ENCODE measurements at places on chromosomes 16 and 17.
A peak's percentile ranks its signal among the peaks of the same experiment; 100 is the strongest.

- DNase-seq = no peak
Measured at GRCh38 chr16:15502041-15502725, 67.8 kb downstream of the BMERB1 start.

- no peak for DNase-seq
Measured at GRCh38 chr17:71730871-71731270, 389.9 kb upstream of the SOX9 start.

GRCh38 chr16:31080756-31081419, 6.7 kb downstream of the ZNF646 start:
- no peak for DNase-seq

- DNase-seq = no peak
Measured at GRCh38 chr16:68711421-68712139, 25.5 kb upstream of the CDH1 start.

GRCh38 chr17:17564896-17565295, 26.6 kb downstream of the PEMT start:
- DNase-seq = no peak

GRCh38 chr17:8105957-8106398, 12.3 kb downstream of the ALOXE3 start:
- DNase-seq = no peak

- no peak for DNase-seq
Measured at GRCh38 chr16:10688726-10689125, 6.0 kb downstream of the TEKT5 start.

DNA sequence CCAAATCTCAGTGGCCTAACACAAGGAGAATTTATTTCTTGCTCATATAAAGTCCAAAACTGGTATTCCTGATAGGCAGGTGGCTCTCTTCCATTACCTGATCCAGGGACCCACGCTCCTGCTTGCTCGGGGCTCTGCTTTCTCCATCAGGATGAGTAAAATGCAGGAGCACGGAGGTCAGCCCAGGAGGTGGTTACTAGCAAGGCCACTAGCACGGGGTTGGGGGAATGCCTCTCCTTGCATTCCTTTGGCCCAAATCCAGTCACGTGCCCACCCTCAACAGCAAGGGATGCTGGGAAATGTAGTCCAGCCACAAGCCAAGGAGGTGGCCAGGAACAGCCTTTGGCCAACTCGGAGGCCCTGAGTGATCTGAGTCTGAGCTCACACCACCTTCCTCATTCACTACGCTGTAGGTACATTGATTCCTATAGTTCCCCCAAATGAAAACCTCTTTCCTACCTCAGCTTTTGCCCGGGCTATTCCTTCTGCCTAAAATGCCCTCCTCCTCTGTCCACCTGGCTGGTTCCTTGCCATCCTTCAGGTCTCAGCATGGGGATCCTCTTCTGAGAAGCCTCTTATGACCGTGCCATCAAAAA, 38.3 kb upstream of the HAPSTR1 start:
- DNase-seq = no peak

GRCh38 chr17:41539979-41540701, 12.0 kb upstream of the KRT19 start:
- DNase-seq = peak; percentile 62

DNA sequence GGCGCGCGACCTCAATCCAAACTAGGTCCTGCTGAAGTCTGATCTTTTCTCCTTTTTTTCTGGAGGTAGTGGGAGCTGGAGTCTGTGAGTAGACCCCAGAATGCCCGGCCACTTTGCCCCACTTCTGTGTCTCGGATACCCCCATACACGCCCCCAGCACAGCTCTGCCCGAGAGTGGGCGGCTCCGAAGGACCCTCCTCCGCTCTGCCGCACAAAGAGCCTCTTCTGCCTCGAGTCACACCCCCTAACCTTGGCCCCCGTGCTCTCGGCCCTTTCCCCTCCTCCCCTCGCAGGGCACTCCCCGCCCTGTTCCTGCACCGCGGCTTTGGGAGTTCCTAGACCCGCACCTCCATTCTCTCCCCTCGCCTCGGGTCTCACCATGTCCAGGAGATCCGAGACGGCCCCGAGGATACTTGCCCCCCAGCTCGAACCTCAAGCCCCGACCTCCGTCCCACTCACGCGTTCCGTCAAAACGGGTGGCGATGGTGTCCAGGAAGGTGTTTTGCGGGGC, 476 bp downstream of the KCNH4 start:
- no peak for DNase-seq

DNA sequence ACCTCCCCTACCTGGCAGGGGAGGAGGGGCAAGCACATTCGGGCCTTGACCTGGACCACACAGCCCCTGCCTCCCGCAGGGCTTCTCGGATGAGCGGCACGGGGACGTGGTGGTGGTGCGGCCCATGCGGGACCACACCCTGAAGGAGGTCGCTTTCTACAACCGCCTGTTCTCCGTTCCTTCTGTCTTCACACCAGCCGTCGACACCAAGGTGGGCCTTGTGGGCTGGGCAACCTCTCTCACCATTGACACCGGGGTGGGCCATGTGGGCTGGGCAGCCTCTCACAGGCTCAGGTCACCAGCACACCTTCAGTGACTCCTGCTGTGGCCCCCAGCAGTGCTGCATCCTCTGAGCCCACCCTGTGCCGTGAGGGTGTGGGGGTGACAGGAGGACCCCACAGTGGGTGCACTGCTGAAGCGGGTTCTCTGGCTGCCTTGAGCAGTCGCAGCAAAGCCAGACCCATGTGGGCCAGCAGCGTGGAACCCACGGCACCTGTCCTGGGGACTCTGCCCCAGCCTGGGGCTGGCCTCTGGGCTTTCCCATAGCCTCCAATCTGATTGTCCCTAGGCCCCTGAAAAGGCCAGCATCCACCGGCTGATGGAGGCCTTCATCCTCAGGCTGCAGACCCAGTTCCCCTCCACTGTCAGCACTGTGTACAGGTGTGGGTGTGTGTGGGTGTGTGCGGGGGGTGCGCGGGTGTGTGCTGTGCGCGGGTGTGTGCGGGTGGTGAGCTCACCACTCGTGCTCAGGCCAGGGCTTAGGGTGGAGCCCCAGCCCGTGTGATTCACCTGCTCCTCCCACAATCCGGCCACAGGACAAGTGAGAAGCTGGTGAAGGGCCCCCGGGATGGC, 7.5 kb downstream of the CTU2 start:
- DNase-seq = no peak

Measured in NCI-H2171 (cell line).